Activated naive CD4-positive, alpha-beta T cell (primary cell): ENCODE measurements at places on chromosomes 1 and 21.

- no peak for DNase-seq
These were observed 16.3 kb downstream of the SOX13 start for GRCh38 chr1:204089044-204089751.

GRCh38 chr1:203085528-203086406, at the start of gene MYOG:
TSS of gene MYOG (minus strand) at chr1:203086012. CDS start at chr1:203085961, 51 bp downstream.
- no peak for DNase-seq

- no peak for DNase-seq
These were observed 62.5 kb downstream of the PEX14 start for GRCh38 chr1:10537082-10537766.

- no peak for DNase-seq
These were observed 98.8 kb downstream of the MTR start for GRCh38 chr1:236893626-236894545.

DNA sequence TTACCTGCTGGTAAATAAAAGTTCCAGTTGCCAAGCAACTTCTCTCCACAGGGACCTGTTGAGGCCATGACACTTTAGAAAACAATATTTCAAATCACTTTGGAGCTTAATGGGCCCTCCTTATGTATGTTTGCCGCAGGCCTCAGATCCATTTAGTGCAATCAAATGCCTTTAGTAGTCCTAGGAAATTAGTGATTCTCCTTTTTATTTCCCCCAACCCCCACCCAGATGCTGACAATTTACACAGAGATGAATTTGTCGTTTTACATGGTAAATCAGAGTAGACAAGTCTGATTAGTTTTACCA, 83.6 kb downstream of the CLIC4 start:
- DNase-seq: no peak

- DNase-seq: no peak
These were observed 71.4 kb downstream of the CD247 start for GRCh38 chr1:167446966-167447365.

DNA sequence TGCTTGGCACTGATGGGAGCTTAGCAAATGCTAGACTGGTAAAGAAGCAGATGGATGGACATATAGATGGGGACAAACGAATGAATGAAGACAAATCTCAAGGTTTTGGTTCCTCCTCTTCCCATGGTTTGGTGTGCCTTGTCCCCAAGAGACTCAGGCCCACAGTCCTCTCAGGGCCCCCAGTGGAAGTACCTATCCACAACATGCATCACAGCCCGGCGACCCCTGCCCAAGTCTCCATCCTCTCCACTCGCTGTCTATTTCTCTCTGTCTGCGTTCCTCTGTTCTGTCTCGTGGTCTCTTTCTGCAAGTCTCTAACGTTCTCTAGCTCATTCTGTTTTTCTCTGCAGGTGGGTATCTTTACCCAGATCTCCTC, 85.8 kb downstream of the GLIS1 start:
- DNase-seq: no peak

DNA sequence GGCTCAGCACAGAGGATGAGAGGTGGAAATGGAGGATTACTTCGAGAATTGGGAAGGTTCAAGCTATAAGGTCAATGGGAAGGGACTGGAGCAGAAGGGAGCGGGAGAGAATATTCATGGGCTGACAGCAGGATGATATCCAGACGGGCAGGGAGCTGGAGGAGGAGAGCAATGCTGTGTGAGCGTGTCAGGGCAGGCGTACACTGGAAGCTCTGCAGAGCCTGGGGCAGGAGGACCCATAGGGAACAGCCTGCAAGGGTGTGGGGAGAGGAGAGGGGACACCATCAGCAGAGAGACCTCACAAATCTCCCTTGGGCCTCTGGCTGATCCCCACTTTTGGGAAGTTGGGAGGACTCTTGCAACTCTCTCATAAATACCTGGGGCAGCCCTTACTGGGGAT, 13.7 kb downstream of the CSF1 start:
- no peak for DNase-seq

GRCh38 chr1:113946112-113946511, 17.0 kb downstream of the HIPK1 start:
- DNase-seq: no peak

DNA sequence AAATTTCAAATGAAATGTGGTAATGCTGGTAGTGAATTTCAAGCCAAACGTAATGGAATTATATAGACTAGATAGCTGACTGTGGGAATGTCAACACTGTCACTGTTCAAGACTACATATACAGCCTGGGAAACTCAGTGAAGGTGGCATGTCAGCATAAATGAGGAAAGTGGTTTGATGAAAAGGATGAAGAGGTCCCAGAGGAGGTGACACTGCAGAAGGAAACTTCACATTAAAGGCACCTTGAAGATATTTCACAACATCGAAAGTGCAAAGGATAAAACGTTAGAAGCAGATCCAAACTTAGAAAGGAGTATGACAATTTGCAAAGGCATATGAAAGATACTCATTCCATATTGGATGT, 25.7 kb downstream of the MAPKAPK2 start:
- no peak for DNase-seq

DNA sequence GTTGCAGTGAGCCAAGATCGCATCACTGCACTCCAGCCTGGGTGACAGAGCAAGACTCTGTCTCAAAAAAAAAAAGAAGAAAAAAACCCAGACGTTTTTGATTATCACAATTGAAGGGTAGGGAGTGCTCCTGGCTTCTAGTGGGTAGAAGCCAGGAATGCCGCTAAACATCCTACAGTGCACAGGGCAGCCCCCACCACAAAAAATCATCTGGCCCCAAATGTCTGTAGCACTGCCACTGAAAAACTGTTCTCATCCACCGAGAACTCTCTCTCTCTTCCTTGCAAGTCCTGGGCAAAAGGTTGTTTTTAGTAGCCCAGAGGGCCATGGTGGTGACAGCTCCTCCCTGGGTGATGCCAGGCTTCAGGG, 35.6 kb upstream of the GPR157 start:
- no peak for DNase-seq

DNA sequence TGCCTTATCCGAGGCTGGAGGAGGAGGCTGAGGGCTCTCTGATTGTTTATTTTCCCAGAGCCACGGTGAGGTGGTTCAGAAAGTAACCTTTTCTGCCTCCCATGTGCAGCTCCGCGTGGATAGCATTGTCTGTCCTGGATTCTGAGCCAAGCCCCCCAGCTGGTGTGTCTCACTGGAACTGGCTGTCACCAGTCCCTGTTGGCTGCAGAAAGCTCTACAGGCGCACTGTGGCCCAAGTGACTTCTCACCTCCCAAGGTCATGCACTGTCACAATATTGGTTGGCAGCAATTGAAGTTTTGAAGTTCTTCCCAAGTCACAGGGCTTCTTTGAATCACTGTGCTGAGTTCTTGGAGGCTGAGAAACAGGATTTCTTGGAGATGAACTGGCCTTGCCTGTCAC, 8.2 kb downstream of the BMP8A start:
- DNase-seq: no peak

- no peak for DNase-seq
These were observed 8.3 kb downstream of the ADCY10 start for GRCh38 chr1:167905671-167906070.

- no peak for DNase-seq
These were observed 322.9 kb downstream of the BARHL2 start for GRCh38 chr1:90394247-90394646.

DNA sequence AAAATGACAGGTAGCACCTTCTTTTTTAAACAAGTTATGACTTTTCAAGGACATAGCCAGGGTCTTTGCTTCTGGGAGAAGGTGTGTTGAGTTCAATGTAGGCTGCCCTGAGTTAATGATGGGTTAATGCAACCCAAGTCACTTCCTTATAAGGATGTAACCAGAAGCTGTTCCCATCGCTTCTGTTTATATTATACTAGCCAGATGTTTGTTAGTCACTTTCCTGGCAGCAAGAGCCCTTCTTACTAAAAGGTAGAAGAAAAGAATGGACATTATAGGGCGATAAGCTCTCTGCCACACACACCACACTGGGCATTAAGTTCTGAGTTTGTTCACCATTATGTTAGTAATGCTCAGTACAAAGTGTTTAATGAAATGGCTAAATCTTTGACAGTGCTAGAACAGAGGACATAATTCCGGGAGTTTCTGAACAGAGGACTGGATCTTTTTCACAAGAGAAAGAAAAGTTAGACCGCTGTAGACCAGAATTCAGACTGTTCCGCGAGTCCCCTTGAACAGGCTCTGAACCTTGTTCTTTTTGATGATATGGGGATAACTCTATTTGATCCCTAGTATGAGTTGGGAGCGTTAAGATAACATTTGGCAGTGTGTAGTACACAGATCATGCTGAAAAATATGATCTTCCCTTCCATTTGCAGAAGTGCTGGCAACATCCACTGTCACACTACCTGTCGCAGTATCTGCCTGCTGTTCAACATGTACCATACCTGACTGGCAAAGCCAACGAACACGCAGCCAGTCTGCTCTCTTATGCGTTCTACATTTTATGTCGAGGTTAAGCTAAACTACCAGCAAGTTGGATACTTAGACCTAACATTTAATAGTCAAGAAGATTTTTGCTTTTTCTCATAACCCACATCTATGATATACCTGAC, 41.0 kb downstream of the DEGS1 start:
- DNase-seq: no peak

DNA sequence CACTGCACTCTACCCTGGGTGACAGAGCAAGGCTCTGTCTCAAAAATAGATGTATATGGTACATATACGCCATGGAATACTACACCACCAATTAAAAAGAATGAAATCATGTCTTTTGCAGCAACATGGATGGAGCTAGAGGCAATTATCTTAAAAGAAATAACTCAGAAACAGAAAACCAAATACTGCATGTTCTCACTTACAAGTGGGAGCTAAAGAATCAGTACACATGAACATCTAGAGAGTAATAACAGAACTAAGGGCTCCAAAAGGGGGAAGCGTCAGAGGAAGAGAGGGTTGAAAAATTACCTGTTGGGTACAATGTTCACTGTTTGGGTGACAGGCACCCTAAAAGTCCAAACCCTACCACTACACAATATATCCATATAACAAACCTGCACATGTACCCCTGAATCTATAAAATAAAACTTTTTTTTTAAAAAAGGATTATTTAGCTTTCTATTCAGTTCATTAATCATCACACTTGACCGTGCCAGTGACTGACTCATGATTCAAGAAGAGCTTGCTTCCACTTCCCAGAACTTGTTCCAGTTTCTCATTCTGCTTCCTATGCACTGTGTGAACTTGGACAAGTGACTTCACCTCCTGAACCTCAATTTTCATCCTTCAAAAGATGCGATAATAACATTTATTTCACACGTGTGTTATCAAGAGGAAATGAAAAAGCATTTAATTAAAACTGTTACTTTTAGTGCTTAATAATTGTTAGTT, 109.6 kb downstream of the PLPP3 start:
- no peak for DNase-seq

DNA sequence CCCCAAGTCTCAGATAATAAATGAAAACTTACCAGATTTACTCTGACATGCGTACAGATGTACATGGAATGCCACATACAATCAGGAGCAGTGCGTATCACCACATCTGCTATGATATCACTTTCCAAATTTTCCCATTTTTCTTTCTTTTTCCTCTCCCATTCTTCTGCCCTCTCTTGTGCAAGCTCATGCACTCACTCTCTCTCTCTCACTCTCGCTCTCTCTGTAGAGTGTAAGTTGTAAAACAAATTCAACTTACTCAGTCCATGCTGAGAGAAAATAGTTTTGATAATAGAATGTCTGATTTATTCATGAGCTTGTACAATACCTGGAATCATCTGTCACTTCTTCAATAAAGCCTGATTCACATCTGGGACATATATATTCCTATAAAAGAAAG, 35.3 kb downstream of the RNF115 start:
- DNase-seq: no peak

- no peak for DNase-seq
These were observed 12.6 kb downstream of the DR1 start for GRCh38 chr1:93358293-93358692.

DNA sequence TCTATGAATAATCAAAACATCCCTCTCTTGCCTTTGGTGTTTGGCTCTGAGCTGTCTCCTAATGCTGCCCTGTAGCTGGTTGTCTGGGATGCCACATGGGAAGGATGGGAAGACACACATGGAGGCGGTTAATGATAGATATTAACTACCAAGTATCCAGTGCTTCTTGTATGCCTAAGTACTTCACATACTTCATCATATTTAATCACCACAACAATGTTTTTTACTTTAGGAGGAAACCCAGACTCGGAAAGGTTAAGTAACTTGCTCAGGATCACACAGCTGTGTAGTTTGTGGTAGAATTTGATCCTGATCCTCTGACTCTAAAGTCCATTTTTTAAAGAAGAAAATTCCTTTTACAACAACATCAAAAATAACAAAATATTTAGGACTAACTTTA, 88.0 kb downstream of the HHAT start:
- DNase-seq: no peak

DNA sequence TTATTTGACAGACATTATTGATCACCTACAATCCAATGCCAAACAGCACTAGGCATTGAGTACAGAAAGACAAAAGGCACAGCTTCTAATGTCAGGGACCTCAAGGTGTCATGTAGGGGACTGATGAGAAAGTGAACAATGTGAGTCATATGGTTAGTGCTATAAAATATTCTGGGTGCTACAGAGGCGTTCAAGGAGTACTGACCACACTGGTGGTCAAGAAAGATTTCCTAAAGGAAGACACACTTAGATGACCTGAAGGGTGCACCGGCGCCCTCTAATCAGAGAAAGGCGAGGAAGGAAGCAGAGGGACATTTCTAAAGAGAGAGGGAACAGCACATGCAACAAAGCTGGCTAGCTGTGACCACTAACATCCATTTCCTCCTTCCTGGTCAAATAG, 64.9 kb upstream of the F3 start:
- no peak for DNase-seq

DNA sequence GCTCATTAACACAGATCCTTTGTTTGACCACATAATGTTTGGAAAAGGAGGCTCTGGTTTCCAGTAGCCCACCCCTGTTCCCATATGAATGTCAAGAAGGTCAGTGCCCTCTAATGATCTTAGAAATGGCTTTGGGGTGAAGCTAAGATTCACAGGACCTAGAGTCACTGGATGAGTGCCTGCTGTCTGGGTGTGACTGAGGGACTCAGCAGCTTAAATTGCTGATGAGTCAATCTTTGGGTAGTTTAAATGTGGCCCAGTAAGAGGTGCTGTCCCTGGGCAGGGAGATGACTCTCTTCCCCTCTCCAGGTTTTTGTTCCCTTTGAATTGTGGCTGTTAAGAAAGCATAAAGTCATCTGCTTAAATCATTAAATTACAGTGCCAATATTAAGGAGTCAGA, 50.6 kb downstream of the L1TD1 start:
- no peak for DNase-seq

GRCh38 chr1:53392460-53392859, 64.6 kb upstream of the LRP8 start:
- DNase-seq: no peak

GRCh38 chr1:3846541-3846940, 10.5 kb downstream of the CEP104 start:
- DNase-seq: no peak

DNA sequence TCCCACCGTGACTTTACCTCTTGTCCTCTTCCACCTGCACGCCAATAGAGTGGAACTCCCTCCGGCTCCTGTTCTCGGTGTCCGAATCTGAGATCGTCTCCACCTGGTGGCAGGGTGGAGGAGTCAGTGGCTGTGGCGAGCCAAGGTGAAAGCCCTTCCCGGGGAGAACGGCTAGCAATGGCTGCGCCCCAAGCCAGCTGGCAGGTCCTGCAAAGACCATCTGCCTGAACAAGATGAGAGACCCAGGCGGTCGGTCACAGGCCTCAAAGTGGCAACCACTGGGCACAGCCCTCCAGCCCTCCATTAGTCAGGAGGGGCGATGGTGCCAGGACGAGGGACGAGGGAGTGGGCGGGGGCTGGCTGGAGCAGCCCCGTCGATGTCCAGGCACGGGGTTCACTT, 25.4 kb upstream of the SMIM12 start:
- DNase-seq: no peak
